Naive thymus-derived CD4-positive, alpha-beta T cell (primary cell): ENCODE measurements at places on chromosomes 6 and 20.

DNA sequence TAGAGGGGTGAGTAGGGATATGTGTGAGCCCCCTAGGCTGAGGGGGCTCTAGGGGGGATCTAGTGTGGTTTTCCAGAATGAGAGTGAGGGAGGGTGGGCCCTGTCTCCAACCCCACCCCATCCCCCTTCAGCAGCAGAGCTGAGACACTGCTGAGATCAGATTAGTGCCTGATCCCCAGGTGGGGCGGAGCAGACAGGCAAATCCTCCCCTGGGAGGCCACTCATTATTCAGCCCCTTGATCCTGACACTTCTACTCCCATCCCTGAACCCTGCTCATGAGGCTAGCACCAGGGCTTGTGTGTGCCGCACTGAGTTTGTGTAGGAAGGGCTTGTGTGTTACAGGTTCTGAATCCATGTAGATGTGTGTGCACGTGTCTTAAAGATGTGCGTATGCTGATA lies 42.5 kb downstream of the SPDEF start:
- DNase-seq = no peak

- DNase-seq = no peak
Measured at GRCh38 chr20:6053776-6054688, at the start of gene LRRN4. LRRN4 (minus strand) TSS chr20:6054060; CDS start chr20:6052799, 1,261 bp downstream.

GRCh38 chr6:36677753-36678487 lies 594 bp upstream of the CDKN1A start:
- no peak for DNase-seq

DNA sequence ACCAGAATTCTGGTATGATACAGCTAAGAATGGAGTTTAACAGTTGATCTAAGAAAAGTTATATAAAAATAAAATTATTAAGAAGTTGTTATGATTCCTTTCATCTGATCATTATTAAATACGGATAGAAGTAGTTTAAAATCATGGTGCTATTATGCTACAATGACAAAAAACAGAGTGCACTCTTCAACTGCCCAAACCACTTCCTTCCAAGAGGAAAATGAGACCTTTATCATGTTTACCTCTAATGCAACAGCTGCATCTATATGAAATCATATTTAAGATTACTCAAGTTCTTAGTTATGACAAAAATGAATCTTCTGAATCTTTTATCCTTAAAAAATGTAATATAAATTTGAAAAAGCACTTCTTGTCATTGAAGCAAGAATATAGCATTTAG lies 31.2 kb downstream of the HACE1 start:
- no peak for DNase-seq

DNA sequence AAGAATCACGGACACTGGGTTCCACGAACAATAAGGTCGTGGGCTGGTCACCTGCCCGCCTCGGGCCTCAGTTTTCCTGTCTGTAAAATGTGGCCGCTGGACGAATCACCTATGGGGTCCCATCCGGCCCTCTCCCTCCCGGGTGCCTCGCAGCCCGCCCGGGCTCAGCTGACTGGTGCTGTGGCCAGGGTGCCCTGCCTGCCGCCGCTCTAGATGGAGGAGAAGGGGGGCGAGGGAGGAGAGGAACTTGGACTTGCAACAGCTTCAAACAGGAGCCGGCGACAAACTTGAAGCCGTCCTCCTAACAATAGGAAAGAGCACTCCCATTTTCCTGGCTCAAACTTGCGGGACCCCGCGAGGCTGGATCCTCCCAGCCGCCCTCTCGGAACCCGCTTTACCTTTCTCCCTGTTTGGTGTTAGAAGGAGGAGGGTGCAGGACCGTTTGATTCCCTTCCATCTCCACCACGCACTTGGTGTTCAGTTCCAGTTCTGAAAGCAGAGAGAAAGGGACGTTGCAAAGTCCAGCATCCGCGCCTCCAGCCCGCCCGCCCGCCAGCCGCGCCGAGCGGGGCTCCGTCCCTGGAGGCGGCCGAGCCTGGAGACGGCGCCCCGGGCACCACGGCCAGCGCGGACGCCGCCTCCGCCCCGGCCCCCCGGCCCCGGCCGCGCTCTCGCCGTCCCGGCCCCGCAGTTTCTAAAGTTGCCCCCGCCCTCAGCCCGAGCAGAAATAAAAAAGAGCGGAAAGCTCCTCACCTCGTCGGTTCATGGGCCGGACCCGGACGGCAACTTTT lies 584 bp downstream of the KIF13A start:
- DNase-seq = no peak

- no peak for DNase-seq
Measured at GRCh38 chr6:107045826-107046675, 18.1 kb downstream of the MTRES1 start.

DNA sequence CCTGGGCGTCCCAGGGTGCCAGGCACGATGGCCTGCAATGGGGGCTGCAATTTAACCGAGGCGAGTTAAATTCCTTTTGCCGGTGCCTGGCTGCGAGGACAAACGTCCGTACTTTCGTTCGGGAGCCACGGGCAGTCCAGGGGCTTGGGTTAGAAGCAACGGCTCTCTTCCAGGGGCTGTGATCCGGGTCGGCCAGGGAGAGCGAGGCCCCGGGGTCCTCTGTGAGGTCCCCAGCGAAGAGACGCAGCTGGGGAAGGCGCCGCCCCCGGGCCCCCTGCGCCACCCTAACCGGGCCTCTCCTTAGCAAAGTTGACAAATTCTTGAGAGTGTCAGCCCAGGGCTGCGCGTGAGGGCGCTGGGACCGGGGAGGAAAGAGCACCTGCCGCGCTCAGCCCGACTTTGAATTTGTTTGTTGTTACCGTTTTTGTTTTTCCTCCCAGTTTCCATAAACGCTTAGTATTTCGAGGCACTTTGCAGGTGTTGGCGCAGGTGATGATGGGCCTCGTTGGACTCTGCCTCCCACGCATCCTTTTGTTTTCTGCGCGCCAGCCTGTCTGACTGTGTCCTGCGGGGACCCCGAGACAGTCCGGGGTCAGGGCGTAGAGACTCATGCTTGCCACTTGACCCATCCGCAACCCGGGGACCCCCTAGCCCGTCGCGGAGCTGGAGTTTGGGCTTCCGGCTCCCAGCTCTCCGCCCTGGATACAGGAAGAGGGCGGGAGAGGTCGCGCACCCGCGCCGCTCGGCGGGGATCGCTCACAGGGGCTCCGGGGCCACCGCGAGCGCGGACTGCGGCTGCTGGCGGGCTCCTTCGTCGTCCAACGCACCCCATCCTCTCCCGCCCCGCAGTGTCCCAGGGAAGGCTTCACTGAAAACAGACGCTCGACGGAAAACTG lies 5.8 kb downstream of the OLIG3 start:
- DNase-seq = no peak

DNA sequence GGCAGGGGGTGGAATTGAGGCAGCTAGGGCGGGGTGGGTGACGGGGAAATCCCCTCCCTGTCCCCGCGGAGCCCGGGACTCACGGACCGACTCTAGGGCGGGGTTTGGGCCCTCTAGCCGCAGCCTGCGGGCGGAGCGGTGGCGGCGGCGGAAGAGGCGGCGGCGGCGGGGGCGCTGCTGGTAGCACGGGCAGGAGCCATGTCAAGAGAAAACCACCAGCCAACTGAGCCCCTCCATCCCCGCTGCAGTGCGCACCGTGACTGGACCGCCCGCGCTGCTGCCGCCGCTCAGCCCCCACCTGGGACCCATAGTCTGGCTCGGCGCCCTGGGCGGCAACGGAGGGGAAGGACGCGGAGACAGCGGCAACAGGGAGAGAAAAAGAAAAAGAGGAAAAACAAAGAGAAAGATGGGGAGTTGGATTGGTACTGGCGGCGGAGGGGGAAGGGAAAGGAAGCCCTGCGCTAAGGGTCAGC lies 1.2 kb upstream of the C6orf62 start:
- DNase-seq = peak; percentile 82

- no peak for DNase-seq
Measured at GRCh38 chr6:16079354-16079753, 49.5 kb upstream of the MYLIP start.

- no peak for DNase-seq
Measured at GRCh38 chr6:21664314-21665109, 71.0 kb downstream of the SOX4 start.

DNA sequence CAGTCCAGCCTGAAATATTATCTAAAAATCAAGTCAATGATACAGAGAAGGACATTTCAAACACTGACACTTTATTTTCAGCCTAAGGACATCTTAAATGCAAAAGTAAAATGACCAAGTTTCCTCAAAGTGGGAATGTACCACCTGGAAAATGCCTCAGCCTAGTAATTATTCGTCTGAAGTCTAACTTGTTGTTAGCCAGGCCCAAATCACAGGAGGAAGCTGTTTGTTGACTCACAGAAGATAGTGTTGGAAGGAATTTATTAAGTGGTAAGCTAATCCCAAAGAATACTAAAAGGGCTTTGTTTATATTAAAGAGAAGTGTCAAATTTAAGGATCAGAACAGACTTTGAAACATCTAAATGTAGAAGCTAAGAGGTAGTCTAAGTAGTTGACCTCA lies 2.5 kb downstream of the PDE7B start:
- no peak for DNase-seq

GRCh38 chr6:111982681-111983080 lies 71.2 kb upstream of the CCN6 start:
- DNase-seq = no peak

DNA sequence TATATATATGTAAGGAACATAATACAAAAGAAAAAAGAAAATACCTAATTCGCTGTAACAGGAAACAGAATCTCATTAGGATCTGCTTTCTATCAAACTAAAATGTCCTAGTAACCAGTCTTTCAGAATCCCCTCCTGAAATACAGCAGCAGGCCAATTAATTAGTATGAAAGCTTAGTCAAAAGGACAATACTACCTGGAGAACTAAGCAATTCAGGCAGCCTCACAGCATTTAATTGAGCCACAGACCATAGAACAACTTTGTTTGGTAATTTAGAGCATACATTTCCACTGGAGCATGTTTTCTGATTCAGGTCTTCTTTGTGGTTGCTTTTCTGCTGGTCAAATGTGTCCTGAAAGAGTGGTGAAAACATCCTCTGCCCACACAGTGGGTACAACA lies 516.0 kb downstream of the LMBRD1 start:
- DNase-seq = no peak

GRCh38 chr6:31791324-31792089 lies 4.0 kb downstream of the VARS1 start:
- no peak for DNase-seq

DNA sequence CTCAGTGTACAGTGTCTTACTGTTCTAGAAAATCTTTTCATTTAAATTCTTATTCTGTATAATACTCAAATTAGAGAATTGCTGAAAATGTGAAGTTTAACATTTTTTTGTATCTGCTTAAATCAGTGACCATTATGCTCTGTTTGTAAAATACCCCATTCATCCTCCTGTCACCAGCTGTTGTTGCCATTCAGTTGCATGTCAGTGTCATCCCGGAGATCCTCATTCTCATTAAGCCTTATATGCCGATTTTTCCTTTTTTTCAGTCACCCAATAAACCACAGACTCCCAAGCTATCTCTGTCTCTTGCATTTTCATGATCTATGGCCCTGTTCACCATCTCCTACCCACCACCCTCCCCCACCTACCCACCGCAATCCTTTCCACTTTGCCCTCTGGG lies 20.4 kb downstream of the GTF2H5 start:
- DNase-seq = no peak
